D341Med (cell line): ENCODE measurements at places on chromosomes 11 and 22.

DNA sequence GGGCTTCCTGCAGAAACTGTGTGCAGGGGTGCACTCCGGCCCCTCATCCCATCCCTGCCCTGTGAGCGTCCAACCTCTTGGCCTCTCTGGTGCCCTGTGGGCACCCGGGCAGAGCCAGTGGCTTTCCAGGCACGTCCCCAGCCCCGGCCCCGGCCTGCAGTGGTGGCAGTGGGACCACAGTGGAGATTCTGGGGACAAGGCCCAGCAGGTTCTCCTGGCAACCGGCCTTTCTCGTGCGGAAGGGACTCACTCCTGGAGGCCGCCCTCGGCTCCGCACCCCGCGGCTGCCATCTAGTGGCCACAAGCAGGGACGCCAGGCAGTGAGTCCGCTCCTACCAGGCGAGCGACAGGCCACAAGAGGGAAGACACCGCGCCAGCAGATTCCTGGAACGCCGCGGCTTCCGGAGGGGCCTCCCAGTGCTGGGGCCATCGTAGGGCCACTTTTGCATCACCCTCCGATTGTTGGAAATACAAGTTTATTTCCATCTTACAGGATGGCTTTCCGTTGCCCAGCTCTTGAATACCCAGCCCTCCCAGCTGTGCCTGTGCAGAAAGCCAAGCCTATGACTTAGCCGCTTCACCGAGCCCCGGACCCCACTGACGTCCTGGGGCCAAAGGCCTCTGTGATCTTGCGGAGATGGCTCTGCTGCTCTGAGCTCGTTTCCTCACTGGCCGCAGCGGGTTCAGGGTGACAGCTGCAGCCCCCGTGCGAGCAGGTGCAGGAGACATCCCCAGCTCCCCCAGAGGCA, 357.3 kb downstream of the CTTN start:
- peak; percentile 86 for DNase-seq

DNA sequence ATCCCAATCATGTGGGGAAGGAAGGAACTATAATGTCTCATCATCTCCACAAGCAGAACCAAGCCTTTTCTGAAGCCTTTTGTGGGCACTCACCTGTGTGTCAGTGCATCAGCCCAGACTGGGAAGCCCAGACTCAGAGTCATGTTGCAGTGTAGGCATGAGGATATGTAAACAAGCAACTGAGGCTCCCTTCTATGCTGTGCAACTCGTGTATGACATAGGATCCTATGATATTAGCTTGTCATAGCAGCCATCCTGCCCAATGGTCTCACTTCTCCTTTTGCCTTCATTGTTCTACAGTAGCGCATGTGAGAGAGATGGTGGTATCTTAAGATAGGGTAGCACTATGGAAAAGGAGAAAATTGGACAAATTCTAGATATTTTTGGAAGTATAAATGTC, 103.4 kb upstream of the OLFML1 start:
- DNase-seq = no peak

- DNase-seq = peak; percentile 38
Observed at GRCh38 chr11:92625894-92626293, 343.6 kb upstream of the MTNR1B start.

GRCh38 chr22:22026157-22026831, 43.7 kb upstream of the TOP3B start:
- no peak for DNase-seq

GRCh38 chr22:26287382-26288225, 118.3 kb downstream of the SEZ6L start:
- DNase-seq = no peak

DNA sequence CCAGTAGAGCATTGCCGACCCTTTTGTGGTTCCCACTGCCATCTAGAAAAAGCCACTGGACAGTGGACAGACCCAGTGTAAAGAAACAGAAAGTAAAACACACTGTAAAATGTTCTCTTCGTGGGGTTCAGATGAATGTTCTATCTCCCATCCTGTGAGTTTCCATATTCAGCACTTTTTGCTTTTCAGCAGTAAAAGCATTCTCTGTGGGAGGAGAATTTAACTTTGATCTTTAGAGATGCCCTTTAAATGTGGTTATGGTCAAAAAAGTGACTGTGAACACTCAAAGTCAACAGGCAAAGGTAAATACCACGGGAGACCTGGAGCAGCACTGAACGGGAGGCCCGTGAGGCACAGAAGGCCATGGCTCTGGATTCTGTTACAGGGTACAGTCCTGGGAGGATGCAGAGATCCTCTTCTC, 53.9 kb downstream of the FLI1 start:
- DNase-seq = no peak

GRCh38 chr11:109349276-109350080, 72.5 kb upstream of the C11orf87 start:
- no peak for DNase-seq

- no peak for DNase-seq
Observed at GRCh38 chr11:34626393-34626792, 5.5 kb downstream of the EHF start.

DNA sequence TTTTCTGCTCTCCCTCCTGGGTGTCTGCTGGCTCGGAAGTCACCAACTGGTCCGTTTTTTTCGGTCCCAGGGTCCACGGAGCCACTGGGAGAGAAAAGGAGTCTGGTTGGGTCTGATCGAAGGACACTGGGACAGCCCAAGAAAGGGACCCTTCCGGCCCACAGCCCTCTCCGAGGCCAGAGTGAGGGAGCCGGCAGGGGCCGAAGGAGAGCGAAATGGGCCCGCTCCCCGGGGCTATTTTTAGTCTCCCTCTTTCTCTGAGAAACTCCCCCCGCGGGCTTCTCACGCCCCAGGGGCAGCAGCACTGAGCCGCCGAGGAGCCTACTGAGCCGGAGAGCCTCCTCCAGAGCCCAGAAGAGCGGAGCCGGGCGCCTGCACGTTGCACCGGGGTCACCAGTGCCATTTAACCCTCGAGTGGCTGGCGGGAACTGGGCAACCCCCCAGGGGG, 1.9 kb downstream of the ESAM start:
- DNase-seq = no peak

GRCh38 chr11:67632175-67632981, 2.6 kb upstream of the NUDT8 start:
- no peak for DNase-seq

DNA sequence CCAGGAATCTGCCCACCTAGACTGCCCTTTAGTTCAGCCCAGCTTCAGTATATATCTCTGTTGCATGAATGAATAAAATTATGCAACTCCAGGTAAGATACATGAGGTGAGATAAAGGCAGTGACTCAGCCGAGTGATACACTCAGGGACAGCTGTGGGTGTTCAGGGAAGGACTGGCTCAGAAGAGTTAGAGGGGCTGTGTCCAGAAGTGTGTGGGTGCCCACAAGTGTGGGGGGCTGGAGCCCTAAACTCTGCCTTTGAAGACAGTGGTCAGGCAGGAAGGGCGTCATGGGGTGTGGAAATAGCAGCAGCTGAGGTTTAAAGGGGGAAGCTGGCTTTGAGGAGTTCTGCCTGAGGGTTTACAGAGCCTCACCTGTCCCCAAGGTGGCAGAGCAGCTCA, 8.3 kb downstream of the FTH1 start:
- peak; percentile 4 for DNase-seq

GRCh38 chr22:45008751-45009605, 827 bp downstream of the PHF21B start:
- DNase-seq = peak; percentile 72

DNA sequence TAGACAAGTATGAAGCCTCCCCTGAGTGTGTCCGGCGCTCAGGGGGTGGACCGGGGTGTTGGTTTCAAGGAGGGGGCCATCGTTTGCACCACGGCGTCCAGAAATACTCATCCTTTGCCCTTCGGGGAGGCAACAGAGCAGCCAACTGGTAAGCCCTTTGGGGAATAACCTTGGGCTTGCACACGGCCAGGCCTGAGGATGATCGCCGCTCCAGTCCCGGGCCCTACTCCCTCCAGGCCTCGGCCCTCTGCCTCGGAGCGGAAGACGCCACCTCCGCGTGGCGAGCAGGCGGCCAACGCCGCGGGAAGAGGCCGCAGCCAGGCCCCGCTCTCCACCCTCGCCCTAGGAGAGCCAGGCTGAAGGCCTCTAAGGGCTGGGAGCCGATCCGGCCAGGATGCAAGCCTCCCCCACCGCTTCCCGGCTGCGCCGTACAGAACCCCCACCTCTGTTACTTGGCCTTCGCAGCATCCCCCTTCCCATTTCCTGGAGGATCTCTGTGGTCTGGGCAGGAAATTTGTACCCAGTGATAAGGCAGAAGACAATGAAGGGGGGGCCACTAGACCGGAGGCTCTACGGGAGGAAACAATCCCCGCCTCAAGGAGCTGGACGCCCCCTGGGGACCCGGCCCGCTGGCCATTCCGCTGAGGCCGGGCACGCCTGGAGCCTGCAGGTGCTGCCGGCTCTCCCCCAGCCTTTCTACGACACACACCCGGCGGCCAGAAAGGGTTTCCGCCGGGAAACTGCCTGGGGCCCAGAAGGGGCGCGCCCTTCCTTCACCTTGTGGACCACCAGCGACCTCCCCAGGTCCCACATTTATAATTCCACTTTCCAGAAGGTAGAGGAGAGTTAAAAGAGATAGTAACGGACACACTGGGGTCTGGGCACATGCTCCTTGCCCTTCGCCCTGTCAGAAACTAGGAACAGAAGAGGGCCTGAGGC, 2.6 kb downstream of the ESAM start:
- DNase-seq = no peak

GRCh38 chr22:35884529-35884928, 144.1 kb downstream of the RBFOX2 start:
- DNase-seq = no peak

- no peak for DNase-seq
Observed at GRCh38 chr22:47839595-47840227, 1077.3 kb downstream of the TBC1D22A start.

DNA sequence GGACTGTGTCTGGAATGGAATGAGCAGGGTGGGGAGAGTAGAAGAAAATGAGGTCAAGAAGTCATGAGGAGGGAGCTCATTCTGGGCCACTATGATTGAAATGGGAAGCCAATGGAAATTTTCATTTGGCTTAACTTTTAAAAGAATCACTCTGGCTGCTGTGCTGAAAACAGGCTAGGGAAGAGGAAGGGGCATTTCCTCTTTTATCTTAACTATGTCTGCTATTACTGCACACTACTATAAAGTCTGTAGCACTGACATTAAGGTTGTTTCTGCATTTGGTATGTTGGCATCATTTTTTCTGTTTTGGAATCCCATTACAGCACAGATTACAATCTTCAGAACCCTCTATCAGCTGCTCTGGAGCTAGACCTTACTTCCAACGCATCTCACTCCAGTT, 8.2 kb downstream of the PATL1 start:
- DNase-seq = no peak

- DNase-seq = no peak
Observed at GRCh38 chr11:64802370-64803157, 450 bp downstream of the MAP4K2 start.

GRCh38 chr11:117823946-117824420, 561 bp downstream of the FXYD2 start:
- no peak for DNase-seq
